ENCODE measurements at places on chromosomes 7 and 10.
A peak's percentile ranks its signal among the peaks of the same experiment; 100 is the strongest.

DNA sequence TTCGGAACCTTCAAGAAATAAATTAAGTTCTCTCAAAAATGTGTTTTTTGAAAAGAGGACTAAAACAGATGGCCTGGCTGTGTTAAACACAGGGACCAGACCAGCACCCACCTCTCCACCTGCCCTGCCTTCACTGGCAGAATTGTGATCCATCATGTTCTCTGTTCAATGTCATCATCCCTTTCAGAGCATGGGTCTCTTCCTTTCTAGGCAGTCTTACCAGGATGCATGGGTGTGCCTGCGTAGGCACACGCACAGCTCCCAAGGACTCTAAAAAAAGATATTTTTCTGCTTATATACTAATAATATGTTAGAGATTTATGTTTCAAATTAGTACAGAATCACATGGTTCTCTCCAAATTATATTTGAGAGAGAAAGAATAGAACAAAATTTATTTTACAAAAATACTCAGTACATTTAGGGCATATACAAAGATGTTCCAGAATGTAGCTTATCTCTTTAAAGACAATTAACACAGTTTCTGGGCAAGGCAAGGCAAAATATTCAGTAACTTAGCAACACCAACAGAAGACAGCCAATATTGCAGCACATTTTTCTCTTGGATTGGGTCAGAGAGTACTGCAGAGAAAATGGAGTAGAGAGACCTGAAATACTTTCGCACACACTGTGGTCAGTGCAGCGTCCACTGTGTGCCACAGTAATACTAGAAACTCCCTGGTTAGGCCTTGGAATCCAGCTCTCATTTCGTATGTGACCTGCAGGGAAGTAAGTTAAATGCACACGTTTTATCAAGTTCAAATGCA, 52.8 kb downstream of the EGFR start:
- no peak for DNase-seq

- DNase-seq: no peak
Measured at GRCh38 chr7:69839782-69840181, 241.5 kb downstream of the AUTS2 start.

GRCh38 chr7:116436305-116436826, 63.2 kb upstream of the CAV2 start:
- no peak for DNase-seq

DNA sequence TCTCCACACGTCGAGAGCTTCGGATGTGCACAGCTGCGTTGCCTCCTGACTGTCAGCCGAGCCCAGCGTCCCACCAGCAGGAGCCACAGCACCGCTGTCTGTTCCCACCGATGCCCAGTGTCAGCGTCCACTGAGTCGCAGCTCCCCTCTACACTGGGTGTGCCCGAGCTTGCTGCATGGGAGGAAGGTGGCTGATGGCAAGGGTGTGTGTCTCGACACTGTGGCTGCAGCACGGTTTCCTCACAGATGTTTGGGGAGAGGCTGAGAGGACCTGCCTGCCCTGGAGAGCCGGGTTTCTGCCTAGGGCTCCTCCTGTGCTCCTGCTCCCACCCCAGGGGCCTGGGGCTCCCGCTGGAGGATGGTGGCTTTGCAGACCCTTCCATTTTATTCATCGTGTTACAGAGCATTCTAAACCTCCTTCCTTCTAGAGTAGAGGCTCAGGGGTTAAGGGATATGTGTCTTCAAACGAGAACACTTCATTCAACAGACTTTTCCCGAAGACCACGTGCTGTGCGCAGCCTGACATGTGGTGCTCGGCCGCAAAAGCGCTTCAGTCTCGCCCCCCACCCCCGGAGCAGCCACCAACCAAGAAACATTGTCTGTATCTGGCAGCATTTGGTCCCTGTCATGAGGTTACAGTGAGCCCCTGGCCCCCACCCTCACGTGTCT, 384.8 kb downstream of the DNAJB6 start:
- DNase-seq: no peak

- no peak for DNase-seq
Measured at GRCh38 chr7:25500393-25500921, 272.2 kb upstream of the NPVF start.

DNA sequence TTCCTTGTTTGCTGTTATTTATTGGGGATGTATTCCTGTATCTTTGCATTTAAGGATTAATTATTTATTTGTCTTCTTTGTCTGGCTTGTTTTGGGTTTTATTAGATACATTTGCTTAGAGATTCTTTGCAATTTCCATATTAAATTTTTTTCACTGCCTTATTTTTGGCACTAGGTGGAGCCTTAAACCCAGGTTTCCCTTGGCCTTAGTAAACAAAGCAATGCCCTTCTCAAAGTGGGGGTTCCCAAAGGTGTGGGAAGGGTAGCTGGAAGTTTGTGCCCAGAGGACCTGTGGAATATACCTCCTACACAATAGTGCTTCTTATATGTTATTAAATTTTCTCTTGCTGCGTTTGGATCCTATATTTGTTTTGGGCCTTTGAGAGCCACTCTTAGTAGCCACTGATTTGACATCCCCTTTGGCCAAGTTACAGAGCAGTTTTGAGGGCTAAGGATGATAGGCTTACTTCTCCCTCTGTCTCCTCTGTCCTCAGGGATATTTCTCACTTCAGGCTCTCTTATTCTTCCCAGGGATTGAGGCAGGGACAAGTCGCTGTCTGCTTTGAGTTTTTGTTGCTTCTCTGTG, 162.3 kb downstream of the ITGB1 start:
- no peak for DNase-seq

DNA sequence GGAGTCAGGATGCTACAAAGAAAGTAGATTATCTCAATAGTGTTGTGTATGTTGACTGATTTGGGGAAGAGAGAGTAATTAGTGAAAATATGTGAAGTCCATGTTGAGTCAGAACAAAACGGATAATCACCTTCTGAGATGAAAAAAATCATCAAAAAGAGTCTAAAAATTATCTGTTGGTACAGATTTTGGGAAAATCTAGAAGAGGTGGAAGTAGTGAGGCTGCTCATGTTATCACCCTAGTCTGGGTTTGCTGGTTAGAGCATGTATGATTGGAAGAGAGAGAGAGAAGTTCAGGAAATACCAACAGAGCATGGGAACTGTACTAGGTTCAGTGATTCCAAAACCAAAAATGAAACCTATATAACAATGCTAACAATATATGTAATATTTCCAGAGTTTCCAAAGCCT, 12.3 kb downstream of the RPA3 start:
- DNase-seq: no peak

GRCh38 chr10:22723783-22724182, 9.4 kb upstream of the PIP4K2A start:
- DNase-seq: no peak

DNA sequence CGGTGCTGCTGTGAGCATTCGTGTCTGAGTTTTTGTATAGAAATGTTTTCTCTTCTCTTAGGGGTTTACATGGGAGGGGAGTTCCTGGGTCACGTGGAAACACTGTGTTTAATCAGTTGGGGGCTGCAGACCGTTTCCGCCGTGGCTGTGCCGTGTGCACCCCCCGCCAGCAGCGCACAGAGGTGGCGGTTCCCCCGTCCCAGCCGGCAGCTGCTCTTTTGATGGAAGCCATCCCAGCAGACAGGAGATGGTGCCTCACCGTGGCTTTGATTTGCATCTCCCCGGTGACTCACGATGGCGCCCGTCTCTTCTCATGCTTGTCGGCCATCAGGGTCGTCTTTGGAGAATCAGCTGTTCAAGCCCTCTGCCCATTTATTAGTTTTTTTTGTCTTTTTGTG, 34.9 kb upstream of the FOXL3 start:
- DNase-seq: no peak

DNA sequence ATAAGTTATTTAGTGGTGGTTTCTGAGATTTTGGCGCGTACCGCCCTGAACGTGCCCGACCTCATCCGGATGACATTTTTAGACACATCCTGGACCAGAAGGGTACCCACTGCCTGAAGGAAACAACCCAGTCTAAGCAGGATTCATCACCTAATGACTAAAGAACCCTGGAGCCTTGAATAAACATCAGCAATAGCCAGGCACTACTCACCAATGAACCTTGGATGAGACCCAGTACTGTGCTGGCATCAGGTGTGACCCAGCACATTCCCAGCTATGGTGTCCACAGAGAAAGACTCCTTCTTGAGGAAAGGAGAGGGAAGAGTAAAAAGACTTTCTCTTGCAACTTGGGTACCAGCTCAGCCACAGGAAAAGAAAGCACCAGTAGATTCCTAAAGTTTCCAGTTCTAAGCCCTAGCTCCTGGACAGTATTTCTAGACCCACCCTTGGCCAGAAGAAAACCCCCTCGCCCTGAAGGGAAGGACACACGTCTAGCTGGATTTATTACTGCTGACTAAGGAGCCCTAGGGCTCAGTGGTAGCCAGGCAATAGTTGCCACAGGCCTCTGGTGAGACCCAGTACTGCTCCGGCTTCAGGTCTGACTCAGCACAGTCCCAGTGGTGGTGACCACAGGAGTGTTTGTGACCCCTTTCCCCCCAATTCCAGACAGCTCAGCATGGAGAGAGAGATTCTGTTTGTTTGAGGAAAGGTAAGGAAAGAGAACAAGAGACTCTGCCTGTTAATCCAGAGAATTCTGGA, 32.5 kb downstream of the ZNF277 start:
- DNase-seq: no peak

DNA sequence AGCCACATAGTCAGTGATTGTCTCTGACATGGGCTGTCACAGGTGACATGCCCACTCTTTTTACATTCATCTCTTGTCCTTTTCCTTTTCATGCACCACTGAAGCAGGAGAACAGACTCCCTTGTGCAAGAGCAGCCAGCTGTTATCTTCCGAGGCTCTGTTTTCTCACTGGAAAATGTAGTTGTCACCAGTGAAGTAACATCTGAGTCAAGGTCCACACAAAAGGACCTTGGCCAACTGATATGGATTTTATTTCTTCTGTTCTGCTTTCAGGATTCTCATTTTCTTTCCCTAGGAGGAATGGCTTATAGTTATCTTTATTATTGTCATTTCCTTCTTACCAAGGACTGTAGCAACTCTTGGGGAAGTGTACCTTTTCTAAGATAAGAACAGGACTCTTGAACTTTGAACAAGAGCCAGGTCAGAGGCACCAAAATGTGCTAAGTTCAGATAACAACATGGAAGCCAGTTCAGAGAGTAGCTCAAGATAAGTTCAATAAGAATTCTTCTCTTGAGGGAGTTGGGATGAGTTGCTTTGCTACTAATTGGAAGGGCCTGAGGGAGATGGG, 22.7 kb downstream of the AVPI1 start:
- no peak for DNase-seq

DNA sequence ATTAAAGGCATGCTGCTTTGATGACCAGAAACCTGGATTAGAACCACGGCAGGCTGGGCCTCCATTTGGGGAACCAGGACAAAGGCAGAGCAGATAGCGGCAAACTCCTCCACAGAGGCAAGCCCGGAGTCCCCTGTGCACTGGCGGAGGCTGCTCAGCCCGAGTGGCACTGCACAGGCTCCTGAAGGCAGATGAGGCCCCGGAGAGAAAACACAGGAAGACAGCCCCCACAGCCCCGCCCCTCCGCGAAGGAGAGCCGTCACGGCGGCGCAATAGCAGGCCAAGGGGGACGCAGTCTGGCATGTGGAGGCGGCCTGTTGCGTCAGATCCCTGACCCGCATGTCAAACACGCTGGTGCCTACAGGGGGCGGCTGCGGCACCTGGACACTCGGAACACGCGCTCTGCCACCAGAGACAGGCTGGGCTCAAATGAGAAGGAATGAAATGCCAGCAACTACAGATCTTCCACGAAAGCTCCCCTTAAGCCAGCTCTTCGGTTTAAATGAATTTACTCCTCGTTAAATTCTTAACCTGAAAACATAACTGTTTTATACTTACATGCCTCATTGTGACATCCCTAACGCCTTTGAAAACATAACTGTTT, 128.5 kb downstream of the MAD1L1 start:
- peak; percentile 65 for DNase-seq

DNA sequence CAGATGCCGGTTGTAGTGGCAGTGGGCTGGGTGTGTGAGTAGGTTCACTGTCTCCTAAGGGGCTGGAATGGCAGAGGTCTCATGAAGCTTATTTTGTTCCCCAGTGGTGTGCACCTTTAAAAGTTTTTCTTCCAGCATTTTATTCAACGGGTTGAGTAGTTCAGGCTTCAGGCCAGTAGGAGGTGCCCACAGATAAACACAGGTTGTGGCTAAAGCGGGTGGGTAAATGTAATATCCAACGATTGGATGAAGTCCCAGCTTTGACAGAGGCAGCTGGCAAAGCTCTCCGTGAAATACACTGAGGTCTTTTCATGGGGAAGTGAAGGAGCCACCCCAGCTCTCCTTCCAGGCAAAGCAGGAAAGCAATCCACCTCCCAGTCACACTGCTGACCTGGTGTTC, 339.8 kb upstream of the LRRTM3 start:
- DNase-seq: no peak

DNA sequence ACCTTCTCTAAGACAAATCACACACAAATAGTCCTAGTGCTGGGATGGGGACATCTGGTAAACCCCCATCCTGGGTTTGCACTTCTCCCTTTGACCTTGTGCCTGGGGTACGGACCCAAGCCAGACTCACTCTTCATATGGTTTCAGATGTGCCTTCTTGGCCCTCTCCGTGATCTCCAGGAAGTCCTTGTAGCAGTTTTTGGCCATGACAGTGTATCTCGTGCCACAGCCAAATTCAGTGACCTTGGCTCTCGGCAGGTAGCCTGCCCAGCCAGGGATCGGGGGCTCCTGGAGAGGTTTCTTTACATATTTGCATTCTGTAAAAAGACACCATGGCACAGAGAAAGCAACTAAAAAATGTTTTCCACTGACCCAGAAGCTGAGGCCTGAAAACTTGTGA, 43.9 kb downstream of the PNLIPRP2 start:
- DNase-seq: no peak

DNA sequence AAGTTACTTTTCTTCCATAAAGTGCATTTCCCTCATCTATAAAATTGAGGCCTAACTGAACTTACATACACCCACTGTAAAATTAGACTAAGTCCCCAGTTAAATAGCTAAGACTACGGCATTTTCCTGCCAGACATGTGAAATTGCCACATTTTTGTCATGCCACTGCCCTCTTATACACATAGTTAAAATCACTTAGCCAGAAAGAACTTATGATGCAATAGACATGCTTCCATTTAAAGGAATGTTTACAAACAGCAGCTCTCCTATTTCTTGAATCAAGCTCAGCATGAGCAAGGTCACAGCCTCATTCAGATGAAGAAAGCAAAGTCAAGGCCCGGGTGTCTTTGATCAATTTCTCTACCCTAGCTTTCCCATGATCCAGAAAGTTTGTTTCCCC, 175.7 kb downstream of the LRRN3 start:
- no peak for DNase-seq

- no peak for DNase-seq
Measured at GRCh38 chr10:46525177-46525823, 31.2 kb downstream of the GPRIN2 start.

Measured in activated CD4-positive, alpha-beta T cell treated with anti-CD3 and anti-CD28 coated beads, Interleukin-2, amount 50 U/mL, for 4 hours (primary cell).